ENCODE measurements at places on chromosomes 12 and 14. TPM values are rescaled to one million over a fixed set of nuclear protein-coding genes. Genes with fewer than 3 reads are reported as not detected.

- H3K36me3 ChIP-seq = no peaks in the 10 kb centered on the region
- no peak for DNase-seq
- no peak overlapping the region for H3K27ac ChIP-seq
- no peaks in the 10 kb centered on the region for H3K4me1 ChIP-seq
These were observed 169.5 kb downstream of the ANO4 start for GRCh38 chr12:100964028-100964427.

GRCh38 chr12:93407054-93407962, 29.6 kb downstream of the NUDT4 start:
- H3K27me3 ChIP-seq = no peaks in the 10 kb centered on the region
- H3K4me3 ChIP-seq = no peak overlapping the region
- no peak for DNase-seq
- no peak overlapping the region for H3K27ac ChIP-seq
- H3K4me1 ChIP-seq = peaks cover 6% of the 10 kb centered on the region
- H3K36me3 ChIP-seq = no peaks in the 10 kb centered on the region

Gene TMEM132D
- total RNA-seq = not detected

- H3K4me1 ChIP-seq = peaks cover 42% of the 10 kb centered on the region
- H3K36me3 ChIP-seq = no peaks in the 10 kb centered on the region
- no peak for DNase-seq
- H3K27me3 ChIP-seq = no peaks in the 10 kb centered on the region
These were observed 15.4 kb upstream of the CTDSP2 start for GRCh38 chr12:57861967-57862366.

Gene FITM1
- total RNA-seq = 0.95 TPM

- no peaks in the 10 kb centered on the region for H3K36me3 ChIP-seq
- no peak overlapping the region for H3K4me3 ChIP-seq
- no peaks in the 10 kb centered on the region for H3K4me1 ChIP-seq
- H3K27me3 ChIP-seq = no peaks in the 10 kb centered on the region
- H3K27ac ChIP-seq = no peak overlapping the region
- no peak for DNase-seq
These were observed 115.4 kb upstream of the VRK1 start for GRCh38 chr14:96681829-96682228.

- no peaks in the 10 kb centered on the region for H3K36me3 ChIP-seq
- no peaks in the 10 kb centered on the region for H3K4me1 ChIP-seq
- H3K27me3 ChIP-seq = no peaks in the 10 kb centered on the region
- no peak overlapping the region for H3K27ac ChIP-seq
- no peak overlapping the region for H3K4me3 ChIP-seq
- no peak for DNase-seq
These were observed 68.6 kb downstream of the ACSS3 start for GRCh38 chr12:81146228-81147225.

- H3K27ac ChIP-seq = no peak overlapping the region
- DNase-seq = no peak
- H3K27me3 ChIP-seq = no peaks in the 10 kb centered on the region
- H3K36me3 ChIP-seq = peaks cover 4% of the 10 kb centered on the region
- no peak overlapping the region for H3K4me3 ChIP-seq
These were observed 282.5 kb downstream of the PRKD1 start for GRCh38 chr14:29645117-29645516.

DNA sequence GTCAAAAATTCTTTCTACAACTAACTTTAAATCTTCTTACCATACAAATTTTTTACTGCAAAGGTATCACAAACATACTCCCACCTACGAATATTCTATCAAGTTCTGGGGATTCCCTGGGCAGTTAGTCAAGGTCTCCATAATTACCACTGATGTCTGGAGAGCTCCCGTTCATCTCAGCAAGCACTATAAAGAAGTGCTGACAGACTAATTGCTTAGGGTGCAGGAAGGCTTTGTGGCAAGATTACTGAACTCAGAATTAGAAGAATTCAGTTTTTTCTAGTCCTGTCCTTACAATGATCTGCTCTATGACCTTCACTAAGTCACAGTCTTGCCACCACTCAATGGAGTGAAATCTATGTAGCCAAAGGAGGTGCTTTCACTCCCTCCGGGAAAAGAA, 61.5 kb downstream of the DUSP16 start:
- no peak overlapping the region for H3K27ac ChIP-seq
- H3K4me1 ChIP-seq = no peaks in the 10 kb centered on the region
- no peaks in the 10 kb centered on the region for H3K27me3 ChIP-seq
- no peaks in the 10 kb centered on the region for H3K36me3 ChIP-seq
- H3K4me3 ChIP-seq = no peak overlapping the region
- no peak for DNase-seq

Data from esophagus squamous epithelium (tissue), 5 donors.